ENCODE measurements at places on chromosomes 1 and 21. TPM values are rescaled to one million over a fixed set of nuclear protein-coding genes. Genes with fewer than 3 reads are reported as not detected.

DNA sequence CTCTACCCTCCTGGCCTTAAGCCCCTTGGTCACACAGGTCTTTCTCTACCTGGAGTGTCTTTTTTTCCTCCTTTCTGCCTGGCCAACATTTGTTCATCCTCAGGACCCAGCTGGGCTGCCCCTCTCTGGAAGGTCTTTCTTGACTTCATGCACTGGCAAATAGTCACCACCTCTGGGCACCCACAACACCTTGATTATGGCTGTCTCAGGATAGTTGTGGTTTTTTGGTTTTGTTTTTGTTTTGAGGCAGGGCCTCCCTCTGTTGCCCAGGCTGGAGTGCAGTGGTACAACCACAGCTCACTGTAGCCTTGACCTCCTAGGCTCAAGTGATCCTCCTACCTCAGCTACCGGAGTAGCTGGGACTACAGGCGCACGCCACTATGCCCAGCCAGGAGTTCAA lies 10.8 kb downstream of the RPS6KA1 start:
- no peak for DNase-seq

DNA sequence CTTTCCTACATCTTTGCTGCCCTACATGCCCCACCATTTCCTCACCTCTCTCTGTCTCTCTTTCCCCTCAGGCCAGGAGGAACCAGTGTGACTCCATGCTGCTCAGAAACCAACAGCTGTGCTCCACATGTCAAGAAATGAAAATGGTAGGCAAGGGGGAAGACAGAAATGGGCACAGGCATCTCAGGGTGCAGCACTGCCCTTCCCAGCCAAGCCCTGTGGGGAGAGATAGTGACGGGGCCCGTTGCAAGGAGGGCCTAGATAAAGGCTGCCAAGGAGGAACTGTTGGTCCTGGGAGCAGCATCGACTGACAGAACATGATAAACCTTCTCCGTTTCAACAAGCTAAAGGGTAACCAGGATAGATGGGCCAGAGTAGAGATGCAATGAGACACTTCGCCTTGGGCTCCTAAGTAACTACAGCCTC lies 12.5 kb upstream of the PIGC start:
- DNase-seq, result no peak

DNA sequence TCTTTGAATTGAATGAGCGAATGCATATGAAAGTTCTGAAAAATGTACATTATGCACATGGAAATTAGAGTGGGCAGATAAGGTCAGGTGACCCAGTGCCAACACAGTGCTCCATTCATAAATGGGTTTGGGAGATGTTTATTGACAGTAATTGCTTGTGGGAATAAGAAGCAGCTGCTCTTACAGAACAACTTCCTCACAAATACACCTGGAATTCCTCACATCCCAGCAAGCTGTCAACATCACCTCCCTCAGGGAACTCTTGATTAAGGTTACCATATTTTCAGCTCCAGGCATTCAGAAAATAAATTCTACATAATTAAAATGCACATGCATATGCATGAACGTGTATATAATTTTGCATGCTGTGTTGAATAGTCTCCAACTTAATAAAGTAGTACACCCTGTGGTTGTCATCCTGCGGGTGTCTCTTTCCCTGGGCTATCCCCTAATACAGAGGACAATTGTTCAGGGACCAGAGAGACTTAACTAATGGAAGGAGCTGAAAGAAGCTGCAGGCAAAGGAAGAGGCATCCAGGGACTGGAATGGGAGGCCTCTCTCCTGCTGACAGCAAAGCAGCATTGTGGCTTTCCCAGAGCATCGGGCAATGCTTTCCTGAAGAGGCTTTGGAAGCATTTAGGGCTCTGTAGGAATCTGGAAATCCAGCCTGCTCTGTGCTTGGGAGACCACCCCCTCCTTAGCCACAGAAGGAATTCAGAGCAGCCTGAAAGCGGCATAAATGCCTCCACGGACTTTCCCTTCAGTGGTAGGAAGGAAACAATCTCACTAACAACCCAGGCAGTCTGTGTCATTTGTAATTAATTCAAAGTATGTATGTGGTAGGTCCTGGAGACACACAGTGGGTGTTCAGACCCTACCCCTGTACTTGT lies 55.2 kb upstream of the GNG12 start:
- DNase-seq, result no peak

DNA sequence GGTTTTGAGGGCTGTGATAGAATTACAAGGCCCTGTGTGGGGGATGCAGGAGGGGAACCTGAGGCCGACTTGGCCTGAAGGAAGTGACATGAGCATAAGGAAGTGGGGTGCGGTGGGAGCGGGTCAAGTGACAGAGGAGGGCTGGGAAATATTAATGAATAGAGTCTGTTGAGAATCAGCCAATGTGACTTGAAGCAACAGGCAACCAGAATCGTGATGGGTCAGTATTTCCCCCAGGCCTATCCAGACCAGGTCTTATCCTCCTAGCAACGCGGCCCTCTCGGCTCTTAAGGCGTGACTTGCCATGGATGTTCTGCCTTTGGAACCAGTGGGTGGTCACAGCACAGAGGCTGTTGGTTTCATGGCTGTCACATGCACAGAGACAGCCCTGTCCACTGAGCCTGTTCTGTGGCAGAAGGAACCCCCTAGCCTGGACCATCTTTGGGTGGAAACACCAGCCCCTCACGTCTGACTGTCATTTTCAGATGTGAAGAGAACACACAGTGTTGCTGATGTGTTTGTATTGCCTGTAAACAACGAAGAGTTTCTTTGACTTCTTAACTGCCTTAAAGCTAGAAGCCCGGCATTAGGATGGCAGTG lies 468.8 kb downstream of the CAMTA1 start:
- DNase-seq, result no peak

- DNase-seq, result no peak
Observed at GRCh38 chr1:66626261-66626660, 92.3 kb downstream of the SGIP1 start.

DNA sequence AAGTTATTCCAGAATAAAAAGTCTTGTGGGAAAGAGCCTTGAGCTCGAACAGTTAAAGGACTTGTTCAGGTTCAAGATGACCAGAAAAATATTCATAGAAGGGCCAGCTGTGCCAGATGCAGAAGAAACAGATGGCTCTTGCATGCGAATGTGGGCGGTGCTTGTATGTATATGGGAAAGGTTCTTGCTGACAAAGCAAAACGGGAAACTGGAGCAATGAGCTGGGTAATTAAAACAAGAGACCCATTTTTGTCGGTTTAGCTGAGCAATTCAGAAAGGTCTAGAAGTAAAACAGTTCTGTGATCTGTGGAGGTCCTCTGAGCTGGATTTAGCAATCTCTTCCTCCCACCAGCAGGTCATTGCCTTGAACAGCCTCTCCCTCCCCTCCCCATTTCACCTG lies 107.2 kb upstream of the MARK1 start:
- DNase-seq, result no peak

DNA sequence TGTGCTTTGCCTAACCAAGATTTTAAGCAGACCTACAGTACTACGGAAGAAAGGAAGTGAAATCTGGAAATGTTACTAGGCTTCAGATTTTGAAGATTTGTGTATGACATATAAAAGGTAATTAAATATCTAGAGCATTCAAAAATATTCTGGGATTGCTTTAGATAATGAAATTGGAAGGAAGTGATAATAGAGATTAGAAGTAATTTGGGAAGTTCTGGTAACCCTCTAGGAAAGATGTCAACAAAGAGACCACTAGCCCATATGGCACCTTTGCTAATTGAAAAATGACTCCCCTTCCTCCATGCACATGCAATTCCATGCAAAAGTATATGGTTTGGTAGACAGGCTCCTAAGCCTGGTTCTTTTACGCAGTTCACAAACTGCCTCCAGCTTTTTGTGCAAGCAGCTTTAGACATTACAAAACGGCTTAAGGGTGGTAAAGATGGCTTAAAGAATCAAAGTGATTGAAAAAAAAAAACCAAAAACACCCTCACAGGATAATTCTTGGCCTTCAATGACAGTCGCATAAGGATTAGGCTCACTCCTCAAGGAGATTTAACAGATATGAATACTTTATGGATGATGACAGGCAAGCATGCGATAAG lies 81.8 kb downstream of the LRRC7 start:
- no peak for DNase-seq

DNA sequence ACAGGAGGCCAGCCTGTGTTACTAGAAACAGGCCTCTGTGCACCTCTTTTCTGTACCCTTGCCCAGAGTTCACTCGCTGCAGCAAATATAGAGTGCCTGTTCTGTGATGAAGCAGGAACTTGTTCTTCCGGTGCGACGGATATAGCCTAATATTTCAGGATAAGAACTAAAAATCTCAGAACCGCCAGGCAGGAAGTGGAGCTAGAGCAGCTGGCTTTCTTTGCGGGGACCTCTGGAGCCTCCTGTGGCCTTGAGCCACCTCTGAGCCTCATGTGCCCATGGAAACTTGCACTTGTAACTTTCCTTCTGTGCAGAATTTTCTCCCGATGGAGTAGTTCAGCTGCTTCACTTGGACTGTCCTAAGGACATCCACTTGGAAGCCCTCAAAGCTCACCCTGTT lies 44.5 kb upstream of the VAMP3 start:
- no peak for DNase-seq

DNA sequence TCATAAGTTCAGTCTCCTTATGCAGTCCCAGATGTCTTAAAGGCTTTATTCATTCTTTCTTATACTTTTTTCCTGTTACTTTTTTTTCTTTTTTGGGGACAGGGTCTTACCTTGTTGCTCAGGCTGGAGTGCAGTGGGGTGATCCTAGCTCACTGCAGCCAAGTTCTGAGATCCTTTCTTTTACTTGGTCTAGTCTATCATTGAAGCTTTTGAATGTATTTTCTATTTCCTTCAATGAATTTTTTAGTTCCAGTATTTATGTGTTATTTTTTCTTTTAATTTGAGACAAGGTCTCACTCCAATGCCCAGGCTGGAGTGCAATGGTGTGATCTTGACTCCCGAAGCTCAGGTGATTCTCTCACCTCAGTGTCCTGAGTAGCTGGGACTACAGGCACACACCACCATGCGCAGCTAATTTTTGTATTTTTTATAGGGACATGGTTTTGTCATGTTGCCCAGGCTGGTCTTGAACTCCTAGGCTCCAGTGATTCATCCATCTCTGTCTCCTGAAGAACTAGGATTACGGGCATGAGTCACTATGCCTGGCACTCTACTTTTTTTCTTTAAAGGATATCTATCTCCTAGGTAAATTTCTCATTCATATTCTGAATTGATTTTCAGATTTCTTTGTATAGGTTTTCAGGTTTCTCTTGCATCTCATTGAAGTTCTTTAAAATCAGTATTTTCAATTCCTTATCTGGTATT lies 26.1 kb upstream of the GTF2B start:
- no peak for DNase-seq

GRCh38 chr1:69648486-69648885 lies 80.8 kb downstream of the LRRC7 start:
- no peak for DNase-seq

DNA sequence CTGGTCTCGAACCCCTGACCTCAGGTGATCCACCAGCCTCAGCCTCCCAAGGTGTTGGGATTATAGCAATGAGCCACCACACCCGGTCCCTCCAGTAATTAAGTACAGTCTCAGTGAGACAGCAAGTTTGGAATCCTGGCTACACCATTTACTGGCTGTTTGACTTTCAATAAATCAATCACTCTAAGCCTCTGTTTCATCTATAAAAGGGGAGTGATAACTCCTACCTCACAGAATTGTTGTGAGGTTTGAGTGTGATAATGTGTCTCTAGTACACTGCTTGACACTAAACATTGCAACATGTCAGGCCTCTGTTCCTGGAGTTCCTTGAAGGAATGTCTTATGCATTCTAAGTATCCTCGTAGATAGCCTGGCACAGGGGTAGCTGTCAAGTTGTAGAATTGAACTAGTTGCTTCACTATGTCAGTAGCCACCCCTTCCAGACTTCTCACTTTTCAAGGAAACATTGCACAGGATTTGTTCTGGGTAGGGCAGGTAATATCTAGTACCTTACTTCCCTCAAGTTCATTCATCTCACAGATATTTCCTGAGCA lies 12.4 kb downstream of the ENTREP3 start:
- no peak for DNase-seq

DNA sequence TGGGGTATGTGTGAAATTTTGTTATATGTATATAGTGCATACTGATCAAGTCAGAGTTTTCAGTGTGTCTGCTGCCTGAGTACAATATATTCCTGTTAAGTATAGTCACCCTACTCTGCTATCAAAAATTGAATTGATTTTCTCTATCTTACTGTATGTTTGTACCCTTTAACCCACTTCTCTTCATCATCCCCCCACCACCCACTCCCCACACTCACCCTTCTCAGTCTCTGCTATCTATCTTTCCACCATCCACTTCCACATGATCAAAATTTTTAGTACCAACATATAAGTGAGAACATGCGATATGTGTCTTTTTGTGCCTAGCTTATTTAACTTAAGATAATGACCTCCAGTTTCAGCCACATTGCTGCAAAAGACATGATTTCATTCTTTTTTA lies 4.2 kb downstream of the LY9 start:
- DNase-seq, result no peak

GRCh38 chr1:208324005-208324404 lies 79.8 kb upstream of the PLXNA2 start:
- DNase-seq, result no peak

- DNase-seq, result no peak
Observed at GRCh38 chr1:66831529-66832239, 30.6 kb upstream of the INSL5 start.

- no peak for DNase-seq
Observed at GRCh38 chr1:100404821-100405220, 52.5 kb downstream of the CDC14A start.

GRCh38 chr1:145988773-145989172 lies 7.6 kb downstream of the TXNIP start:
- DNase-seq, result no peak

DNA sequence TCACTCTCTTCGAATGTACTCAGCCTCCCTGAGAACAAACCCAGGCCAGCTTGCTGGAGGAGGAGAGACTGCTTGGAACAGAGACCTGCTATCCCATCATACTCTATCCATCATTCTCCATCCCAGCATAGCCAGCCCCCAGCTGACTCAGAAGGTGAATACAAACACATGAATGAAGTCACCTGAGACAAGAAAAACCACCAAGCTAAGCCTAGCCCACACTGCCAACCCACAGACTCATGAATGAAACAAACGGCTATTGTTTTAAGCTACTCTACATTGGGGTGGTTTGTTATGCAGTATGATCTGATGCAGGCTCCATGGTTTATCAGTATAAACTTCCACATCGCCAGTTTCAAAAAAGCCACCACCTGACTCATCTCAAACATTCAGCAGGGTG lies 395.6 kb downstream of the SETD4 start:
- DNase-seq, result no peak

DNA sequence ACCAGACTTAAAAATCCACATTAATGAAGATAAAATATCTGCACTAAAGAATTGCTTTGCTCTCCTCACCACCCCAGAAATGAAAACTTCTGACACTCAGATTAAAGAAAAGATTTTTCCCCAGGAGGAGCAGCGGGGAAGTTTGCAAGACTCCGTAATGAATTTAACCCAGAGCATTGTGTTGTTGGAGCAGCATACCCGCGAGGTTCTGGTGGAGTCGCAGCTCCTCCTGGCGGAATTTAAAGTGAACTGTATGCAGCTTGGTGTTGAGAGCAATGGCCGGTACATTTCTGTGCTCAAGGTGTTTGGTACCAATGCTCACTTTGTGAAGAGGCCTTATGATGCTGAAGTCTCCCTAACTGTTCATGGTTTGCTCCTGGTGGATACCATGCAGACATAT lies 46.4 kb downstream of the VPS13D start:
- DNase-seq, result peak; percentile 41

Gene NTRK1
- 5.5 TPM for total RNA-seq

Gene FAM72B
- total RNA-seq, result 18.0 TPM

Gene ASCL5
- 0.15 TPM for total RNA-seq

Gene OR2M3
- not detected for total RNA-seq

Gene ATAD3C
- total RNA-seq, result 0.05 TPM

Gene PDZK1IP1
- not detected for total RNA-seq

Gene CA14
- total RNA-seq, result not detected

Gene TFF2
- total RNA-seq, result not detected

Gene CD48
- total RNA-seq, result not detected

Gene PLK3
- 14.6 TPM for total RNA-seq

Gene SPRR2A
- not detected for total RNA-seq
